ENCODE measurements at places on chromosomes 13 and 19. TPM values are rescaled to one million over a fixed set of nuclear protein-coding genes. Genes with fewer than 3 reads are reported as not detected.

- DNase-seq = no peak
Measured at GRCh38 chr13:109275139-109275745, 511.1 kb downstream of the IRS2 start.

GRK1 gene
- 0.11 TPM for total RNA-seq

DNA sequence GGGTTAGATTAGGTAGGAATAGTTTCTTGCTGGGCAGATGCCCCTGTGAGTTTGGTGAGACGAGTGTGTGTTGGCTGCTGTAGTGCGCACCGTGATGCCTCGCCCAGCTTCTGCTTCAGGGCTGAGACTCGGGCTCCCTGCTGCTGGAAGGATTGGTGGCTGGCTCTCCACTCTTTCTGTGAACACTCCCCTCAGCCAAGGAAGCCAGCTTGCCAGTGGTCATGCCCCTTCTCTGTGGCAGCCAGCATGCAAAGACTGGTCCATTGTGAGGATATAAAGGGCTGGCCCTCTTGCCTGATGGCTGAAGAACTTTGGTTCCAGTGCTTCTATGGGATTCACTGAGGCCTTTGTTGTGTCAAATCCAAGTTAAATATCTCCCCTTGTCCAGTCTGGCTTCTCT, 2.9 kb upstream of the HTR2A start:
- DNase-seq = no peak

C19orf67 gene
- 0.35 TPM for total RNA-seq

SLC15A1 gene
- total RNA-seq = 2.8 TPM

DAND5 gene
- 0.18 TPM for total RNA-seq

DNA sequence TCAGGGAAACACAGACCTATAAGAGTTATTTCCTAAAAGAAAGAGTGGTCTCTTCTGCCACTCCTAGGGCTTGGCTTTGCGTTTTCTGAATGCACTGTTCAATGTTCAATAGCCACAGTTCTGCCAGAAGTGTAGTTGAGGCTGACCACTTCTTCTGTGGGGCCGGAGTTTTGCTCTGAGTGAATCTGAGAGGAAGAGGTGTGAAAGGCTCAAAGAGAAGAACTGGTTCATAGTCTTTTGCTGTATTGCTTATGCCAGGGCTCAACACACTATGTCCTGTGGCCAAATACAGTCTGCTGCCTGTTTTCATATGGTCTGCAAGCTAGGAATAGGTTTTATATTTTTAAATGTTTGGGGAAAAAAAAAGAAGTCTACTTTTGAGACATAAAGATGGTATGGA, 128.2 kb downstream of the STOML3 start:
- DNase-seq = no peak

Data from WTC11 (cell line).